CD8-positive, alpha-beta memory T cell (primary cell): ENCODE measurements at places on chromosomes 16 and 17. TPM values are rescaled to one million over a fixed set of nuclear protein-coding genes. Genes with fewer than 3 reads are reported as not detected.

GRCh38 chr16:10224850-10225249 is 42.6 kb upstream of the GRIN2A start:
- DNase-seq, result no peak

GRCh38 chr17:74951680-74952421 is 16.2 kb downstream of the OTOP3 start:
- DNase-seq, result no peak

DNA sequence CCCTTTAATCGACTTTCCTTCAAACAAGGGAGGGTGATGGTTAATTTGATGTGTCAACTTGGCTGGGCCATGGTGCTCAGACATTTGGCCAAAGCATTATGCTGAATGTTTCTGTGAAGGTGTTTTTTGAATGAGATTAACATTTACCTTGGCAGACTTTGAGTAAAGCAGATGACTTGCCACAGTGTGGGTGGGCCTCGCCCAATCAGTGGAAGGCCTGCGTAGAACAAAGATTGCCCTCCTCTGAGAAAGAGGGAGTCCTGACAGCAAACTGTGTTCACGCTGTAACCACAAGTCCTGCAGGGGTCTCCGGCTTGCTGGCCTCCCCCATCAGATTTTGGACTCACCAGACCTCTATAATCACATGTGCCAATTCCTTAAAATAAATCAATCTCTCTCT is 118.7 kb downstream of the SOX9 start:
- DNase-seq, result no peak

The TP53TG3B gene
- total RNA-seq, result not detected

DNA sequence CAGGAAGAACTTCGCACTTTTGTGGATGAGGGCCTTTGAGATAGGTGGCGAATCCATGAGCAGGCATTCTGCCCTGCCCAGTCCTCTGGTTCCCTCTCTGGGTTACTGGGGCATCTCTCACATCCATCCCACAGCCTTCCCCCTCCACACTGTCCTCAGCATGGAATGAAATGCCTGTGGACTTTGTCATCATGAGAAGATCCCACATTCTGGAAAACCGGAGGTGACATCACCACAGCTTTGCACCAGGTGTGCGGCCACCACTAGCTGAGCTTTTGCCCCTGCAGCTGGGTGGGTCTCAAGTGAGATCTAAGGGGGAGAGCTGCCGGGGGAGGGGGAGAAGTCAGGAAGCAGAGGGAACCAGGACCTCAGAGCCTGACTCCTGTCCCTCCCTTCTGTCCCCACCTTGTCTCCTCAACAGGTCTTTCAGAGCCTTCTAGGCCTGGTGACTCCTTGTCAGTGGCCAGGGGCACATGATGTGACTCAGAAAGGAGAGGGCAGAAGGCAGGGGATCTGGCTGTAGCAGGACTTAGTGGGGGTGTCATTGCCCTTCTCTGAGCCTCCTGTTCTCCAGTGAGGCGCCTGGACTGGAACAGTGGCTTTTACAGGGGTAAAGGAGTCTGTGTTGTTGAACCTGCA is 40.0 kb upstream of the DLX4 start:
- no peak for DNase-seq

- DNase-seq, result no peak
Measured at GRCh38 chr17:42562388-42563142, 617 bp downstream of the COASY start.

DNA sequence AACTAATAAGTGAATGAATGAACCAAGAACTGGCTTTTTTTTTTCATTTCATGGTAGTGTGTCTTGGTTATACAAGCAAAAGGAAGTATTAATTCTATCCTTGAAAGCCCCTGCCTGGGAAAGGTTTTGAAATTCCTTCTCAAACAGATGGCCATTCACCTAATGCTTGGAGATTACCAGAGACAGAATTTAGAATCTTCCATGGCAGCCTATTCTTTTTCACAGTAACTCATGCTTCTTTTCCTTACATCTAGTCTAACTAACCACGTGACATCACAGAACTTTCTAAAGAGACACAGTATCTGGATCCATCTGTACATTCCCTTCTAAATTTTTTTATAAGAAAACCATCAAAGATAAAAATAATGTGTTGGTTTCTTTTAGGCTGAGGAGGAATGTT is 151.6 kb downstream of the FTO start:
- no peak for DNase-seq

DNA sequence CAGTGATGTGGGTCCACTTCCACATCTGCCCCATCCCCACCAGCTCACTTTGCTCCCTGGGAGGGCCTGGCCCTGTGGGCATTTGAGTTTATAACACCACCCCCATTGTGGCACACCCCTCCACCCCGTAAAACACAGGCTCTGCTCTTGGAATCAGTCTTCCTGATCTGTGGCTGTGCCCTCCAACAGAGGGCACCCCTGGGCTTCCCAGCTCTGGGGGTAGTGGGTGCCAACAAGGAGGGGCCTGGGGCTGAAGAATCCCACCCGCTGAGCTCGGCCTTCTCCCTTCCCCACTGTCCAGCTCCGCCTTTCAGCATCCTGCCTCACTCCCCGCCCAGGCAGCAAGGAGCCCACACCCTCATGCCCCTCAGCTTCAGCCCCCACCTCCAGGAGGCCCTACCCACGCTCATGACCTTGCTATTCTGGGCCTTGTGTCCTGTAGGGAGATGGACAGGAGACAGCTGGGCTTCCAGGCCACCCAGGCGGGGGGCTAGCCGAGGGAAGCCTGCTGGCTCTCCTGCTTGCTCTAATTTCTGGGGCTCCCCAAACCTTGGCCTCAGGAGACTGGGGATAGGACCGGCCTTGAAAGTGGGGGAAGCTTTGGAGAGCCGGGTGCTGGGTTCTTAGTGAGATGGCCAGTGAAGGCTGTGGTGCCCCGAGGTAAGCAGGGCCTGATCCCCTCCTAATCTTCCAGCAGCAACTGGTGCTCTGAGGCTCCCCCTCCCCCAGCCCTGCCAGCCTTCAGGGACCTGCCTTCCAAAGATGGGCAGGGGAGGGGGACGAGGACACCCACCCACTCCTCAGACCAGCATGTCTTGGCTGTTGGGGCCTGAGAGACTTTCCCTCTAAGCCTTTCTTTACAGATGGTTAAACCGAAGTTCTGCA is 2.9 kb upstream of the ATP2A1 start:
- DNase-seq, result no peak

- DNase-seq, result no peak
Measured at GRCh38 chr17:15119968-15120367, 145.2 kb downstream of the PMP22 start.

DNA sequence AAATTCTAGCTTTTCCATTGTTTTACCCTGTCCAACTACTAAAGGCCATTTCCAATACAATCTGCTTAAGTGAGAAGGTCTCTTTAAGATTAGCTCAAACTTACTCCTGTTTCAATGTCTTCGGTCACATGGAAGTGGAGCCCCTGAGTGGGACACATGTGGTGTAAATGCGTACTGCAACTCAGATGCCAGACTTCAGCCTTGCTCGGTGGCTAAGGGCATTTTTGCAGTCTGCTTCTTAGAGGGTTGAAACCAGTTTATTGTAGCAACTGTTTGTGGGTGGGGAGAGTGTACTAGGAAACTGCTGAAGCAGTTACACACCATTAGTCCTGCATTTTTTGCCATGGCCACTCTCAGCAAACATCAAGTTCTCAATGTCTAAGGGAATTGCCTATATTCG is 140.6 kb downstream of the PARN start:
- no peak for DNase-seq

- no peak for DNase-seq
Measured at GRCh38 chr17:67544364-67544955, 167.4 kb downstream of the PITPNC1 start.

The HLF gene
- total RNA-seq, result 0.93 TPM

DNA sequence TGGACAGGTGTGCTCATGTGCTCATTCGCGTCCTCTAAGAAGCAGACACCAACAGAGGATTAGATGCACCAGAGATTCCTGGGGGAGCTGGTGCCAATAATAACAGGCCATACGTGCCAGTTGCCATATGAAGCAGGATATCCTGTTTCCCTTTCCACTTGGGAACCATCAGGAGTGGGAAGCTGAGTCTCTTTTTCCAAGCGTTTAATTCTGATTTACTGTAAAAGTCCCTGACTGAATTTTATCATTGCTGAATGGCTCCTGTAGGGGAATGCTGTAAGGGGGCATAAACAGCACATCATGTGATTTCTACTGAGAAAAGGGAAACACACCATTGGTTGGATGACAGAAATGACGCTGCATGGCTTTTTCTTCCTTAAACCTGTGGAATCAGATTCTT is 113.3 kb downstream of the IRF8 start:
- no peak for DNase-seq

The SDR42E1 gene
- 11.9 TPM for total RNA-seq
